ENCODE measurements at places on chromosomes 6 and 20.

GRCh38 chr6:28117386-28118050, 6.9 kb upstream of the ZSCAN16 start:
- no peak for DNase-seq

DNA sequence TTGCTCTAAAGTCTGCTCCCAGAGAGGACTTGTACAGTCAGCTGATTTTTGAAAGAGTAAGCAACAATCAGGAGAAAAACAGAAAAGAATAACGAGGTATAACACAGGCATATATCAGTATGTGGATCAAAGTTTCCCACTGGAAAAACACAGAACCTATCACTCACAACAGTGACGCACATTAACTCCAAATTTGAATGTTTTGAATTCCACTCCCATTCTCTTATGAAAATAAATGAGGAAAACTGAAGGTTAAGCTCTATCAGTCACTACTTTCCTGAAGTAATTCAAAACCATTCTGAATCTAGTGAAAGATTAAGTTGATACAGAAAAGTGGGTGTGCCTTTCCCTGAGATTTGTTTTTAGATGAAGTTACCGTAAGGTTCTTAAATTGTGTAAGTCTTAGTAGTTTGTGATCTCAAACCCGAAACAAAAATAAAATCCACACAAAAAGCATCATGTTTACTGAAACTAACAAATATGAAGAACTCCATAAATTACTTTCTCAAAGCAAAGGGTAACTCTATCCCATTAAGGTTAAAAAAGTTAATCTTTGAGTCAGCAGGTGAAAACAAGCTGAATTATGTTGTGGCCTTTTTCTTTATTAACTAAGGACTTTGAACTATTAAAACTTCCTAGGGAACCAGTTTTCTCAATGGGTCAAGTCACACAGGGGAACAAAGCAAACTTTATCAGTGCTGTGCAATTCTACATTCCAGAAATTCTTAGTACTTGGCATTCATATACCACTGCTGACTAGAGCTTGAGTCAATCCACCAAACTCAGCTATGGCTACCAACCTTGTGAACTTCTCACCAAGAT, 115.7 kb downstream of the OGFRL1 start:
- no peak for DNase-seq

DNA sequence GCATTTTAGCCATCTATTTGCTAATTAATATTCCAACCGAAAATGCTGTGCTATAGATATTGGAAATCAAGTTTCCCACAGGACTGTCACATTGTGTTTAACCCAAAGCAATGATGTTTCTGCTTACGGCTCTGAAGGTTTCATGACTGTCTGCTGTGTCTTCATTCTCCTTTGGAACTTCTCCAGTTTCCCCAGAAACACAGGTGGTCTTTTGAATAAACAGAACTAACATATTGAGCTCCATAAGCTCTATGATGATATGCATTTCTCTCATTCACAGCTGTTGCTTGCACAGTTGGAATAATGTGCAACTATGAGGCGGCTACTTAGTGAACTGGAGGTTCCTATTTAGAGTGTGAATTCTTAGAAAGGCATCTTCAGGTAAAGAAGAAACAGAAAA, 266.0 kb upstream of the ID4 start:
- DNase-seq, result no peak

- DNase-seq, result no peak
These were observed 950.7 kb upstream of the FLRT3 start for GRCh38 chr20:15288106-15288505.

DNA sequence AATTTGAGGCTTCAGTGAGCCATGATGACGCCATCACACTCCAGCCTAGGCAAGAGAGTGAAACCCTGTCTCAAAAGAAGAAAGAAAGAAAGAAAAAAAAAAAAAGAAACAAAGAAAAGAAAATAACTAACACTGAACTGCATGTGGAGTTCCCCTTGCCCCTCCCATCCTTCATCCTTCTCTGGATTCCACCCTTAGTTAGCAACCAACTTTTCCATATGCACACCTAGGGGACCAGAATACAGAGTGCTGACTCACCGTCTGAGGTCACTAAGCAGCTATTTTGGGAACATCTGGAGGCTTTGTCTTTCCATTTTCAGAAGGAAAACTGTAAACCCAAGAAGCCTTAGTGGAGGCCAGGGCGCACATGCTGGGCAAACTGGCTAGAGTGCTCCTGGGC, 257.4 kb downstream of the MAFB start:
- no peak for DNase-seq

GRCh38 chr20:25016471-25016870, 23.9 kb upstream of the APMAP start:
- DNase-seq, result no peak

Data from midbrain (tissue), 1 donor.